ENCODE measurements at places on chromosomes 4 and X.

- DNase-seq, result peak; percentile 51
These were observed 28.1 kb upstream of the MAN2B2 start for GRCh38 chr4:6546681-6547447.

DNA sequence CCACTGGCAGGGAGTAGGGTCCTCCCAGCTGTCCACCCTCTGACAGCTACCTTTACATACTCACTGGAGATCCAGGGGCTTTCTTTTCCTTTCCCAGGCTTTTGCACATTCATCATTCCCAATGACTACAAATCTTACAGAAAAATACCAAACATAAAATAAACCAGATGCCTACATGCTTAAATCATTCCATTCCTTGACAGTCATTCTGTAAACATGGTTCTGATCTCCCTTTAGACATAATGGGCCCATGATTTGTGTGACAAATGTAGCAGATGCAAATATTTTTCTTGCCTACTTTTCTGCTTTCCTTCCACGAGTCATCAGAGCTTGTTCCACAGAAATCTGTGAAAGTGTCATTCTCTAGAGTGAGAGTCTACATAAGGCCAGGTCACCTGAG is 207.0 kb downstream of the IDS start:
- DNase-seq, result no peak

DNA sequence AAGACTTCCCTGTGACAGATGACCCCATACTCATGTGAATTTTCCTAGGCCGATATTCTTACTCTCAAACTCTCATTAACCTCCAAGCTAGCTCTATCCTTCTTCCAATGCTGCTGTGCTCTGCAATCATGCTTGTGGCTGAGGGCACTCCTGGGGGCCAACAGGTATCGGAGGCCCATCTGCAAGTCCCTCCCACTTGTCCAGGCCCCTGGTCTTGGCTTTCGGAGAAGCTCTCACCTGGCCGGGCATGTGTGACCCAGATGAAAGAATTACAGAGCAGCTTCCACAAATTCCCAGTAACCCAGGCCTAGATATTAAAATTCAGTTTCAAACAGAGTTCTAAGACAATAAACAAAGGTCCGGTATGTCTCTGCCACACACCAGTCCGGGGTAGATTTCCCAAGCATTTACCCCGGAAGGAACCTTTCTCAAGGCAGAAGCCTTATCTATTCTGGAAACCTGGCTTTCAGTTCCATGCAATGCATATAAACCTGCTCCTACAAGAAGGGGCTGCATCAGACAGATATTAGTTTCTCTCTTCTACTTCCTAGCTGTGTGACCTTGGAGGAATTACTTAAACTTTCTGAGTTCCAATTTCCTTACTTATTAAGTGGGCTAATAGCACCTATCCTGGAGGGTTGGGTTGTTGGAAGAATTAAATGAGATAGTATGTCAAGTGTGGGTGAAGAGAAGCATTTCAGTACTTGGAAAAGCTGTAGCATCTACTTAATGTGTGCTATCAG is 270.8 kb downstream of the PTTG2 start:
- DNase-seq, result no peak

DNA sequence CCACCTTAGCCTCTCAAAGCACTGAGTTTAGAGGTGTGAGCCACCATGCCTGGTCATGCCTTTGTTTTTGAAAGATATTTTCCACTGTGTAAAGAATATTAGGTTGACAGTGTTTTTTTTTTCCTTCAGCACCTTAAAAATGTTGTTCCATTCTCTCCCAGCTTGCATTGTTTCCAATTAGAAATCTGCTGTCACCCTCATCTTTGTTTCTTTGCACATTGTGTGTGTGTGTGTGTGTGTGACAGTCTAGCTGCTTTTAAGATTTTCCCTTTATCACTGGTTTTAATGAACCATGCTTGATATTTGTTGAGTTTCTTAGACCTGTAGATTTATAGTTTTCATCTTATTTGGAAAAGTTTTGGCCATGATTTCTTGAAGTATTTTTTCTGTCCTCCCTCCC is 79.0 kb upstream of the NKX1-1 start:
- no peak for DNase-seq

GRCh38 chr4:108426493-108426892 is 193.9 kb upstream of the RPL34 start:
- no peak for DNase-seq

GRCh38 chr4:146273204-146273901 is 59.0 kb downstream of the REELD1 start:
- no peak for DNase-seq

DNA sequence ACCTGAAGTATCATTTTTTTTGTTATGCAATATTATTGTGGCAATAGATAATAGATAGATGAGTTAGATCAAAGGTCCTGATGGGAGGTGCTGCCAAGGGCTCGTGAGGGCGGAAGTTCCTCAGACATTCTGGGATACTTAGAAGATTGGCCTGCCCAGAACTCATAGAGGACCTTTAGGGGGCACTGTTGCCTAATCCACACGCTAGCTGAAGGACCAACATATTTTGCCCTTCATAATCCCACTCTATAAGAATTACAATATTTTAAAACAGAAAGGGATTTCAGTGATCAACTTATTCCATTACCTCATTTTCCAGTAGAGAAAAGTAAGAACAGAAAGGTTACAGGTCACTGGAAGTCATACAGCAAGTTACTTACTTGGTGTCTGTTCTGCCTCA is 22.9 kb upstream of the COX7B2 start:
- peak; percentile 5 for DNase-seq

GRCh38 chr4:181043486-181043885 is 1199.7 kb upstream of the TENM3 start:
- DNase-seq, result no peak

DNA sequence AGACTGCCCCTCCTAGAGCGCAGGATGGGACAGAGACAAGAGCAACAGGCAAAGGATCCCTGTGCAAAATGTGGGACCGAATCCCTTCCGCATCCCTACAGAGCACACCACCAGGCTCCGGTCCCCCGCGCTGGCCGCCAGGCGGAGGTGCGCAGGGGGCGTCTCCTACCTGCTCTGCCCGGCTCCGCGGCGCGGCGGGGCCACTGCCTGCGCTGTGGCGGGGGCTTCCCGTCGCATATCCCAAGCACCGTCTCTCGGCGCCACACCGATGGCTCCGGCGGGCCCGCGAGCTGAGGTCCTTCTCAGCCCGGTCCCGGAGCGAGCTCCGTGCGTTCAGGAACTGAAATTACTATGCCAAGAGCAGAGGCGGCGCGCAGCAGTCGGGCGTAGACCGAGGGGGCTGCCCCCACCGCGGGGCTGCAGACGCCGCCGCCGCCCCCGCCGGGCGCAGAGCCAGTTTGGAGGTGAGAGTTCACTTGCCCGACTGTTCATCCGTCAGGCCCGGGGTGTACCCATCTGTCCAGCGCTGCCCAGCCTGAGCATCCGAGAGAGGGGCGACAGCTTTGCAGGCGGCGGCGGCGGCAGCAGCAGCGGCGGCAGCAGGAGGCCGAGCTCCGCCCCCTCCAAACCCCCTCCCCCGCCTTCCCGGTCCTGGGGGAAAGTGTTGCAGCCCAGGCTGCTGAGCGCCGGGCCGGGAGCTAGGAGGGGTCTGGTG is at the start of gene GPRIN3:
Gene GPRIN3 (minus strand): TSS at position 355 of the 715 bp plus-strand sequence. CDS start 57,690 bp downstream, outside the sequence.
- peak; percentile 45 for DNase-seq

DNA sequence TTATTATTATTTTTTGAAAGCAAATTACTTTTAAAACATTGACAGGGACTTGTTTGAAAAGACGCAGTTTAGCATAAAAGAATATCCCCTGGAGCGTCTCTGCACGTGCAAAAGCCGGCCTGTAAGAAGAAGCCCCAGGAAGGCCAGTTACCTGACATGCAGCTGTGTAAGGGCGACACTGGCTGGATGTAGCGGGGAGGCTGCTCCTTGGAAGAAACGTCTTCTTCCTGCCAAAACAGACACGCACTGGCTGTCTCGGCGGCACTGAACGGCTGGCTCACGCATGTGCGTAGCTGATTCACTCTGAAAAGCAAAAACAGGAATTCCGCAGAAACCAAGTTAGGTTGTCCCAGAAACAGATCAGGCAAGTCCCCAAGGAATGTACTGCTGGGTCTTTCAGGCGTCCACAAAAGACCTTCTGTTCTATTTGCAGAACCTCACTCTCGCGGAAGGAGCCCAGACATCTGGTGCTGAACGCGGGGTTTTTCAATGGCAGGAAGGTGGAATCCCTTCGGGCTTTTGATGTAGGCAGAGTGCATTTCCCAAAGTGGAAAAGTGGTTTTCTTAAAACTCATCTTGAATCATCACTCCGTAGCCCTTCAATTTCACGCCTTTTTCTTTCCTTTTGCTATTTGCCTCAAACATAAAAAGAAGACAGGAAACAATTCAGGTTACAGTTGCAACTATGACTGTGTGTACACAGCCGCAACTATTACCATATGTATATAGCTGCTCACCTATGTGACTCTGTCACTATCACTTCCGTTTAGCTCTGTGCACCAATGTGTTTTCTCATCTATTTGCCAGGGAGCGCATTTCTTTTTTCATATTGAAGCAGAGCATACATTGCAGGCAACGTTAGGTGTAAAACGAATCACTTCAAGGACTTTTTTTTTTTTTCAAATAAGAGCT is 38.1 kb upstream of the ARSH start:
- DNase-seq, result no peak

DNA sequence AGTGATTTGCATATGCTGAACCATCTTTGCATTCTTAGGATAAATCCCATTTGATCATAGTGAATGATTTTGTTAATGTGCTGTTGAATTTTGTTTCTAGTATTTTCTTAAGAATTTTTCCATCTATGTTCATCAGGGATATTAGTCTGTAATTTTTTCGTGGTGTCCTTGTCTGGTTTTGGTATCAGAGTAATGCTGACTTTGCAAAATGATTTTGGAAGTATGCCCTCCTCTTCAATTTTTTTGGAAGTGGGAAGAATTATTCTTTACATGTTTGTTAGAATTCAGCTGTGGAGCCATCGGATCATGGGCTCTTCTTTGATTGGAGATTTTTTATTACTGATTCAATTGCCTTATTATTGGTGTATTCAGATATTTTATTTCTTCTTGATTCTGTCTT is 54.0 kb upstream of the TRO start:
- no peak for DNase-seq

- DNase-seq, result no peak
These were observed 315.6 kb downstream of the ARHGAP24 start for GRCh38 chr4:85790582-85790981.

DNA sequence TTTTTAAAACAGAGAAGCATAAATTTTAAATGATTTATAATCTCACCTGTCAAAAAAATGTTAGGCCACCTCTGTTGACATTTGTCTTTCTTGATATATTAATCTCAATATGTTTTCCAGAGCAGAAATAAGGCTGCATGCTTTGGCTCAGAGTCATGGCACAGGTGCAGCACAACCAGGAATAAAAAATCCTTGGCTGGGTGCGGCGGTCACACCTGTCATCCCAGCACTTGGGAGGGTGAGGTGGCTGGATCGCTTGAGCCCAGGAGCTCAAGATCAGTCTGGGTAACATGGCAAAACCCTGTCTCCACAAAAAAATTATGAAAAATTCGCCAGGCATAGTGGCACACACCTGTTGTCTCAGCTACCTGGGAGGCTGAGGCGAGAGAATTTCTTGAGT is 18.1 kb downstream of the CPLX1 start:
- DNase-seq, result no peak

DNA sequence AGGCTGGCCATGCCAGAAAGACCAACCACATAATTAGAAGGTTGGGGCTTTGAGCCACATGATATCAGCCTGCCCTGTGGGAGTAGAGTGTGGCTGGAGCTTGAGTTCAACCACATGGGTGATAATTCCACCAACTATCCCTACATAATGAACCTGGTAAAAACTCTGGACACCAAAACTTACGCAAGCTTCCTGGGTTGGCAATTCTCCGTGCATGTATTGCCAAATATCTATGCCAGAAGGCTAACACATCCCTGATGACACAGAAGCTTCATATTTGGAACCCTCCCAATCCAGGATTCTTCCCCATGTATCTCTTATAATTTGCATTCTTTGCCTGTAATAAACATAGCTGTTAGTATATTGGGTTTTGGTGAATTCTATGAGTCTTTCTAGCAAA is 68.2 kb downstream of the FUNDC1 start:
- no peak for DNase-seq

DNA sequence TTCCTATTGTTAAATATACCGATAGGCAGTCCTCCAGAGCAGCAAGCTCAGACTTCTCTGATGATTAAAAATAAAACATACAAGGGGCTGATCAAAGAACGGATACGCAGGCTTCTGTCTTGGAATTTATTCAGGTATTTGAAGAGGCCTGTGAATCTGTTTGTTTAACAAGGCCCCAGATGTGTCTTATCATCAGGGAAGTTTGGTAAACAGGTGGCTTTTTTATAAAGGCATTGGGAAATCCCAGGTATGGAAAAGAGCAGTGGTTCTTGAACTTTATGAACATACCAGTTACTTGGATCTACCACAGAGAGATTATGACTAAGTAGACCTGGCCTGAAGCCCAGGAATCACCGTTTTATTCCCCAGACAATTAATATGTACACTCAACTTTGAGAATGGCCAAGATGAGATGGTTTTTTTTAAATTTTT is 47.9 kb downstream of the SOWAHB start:
- DNase-seq, result no peak

DNA sequence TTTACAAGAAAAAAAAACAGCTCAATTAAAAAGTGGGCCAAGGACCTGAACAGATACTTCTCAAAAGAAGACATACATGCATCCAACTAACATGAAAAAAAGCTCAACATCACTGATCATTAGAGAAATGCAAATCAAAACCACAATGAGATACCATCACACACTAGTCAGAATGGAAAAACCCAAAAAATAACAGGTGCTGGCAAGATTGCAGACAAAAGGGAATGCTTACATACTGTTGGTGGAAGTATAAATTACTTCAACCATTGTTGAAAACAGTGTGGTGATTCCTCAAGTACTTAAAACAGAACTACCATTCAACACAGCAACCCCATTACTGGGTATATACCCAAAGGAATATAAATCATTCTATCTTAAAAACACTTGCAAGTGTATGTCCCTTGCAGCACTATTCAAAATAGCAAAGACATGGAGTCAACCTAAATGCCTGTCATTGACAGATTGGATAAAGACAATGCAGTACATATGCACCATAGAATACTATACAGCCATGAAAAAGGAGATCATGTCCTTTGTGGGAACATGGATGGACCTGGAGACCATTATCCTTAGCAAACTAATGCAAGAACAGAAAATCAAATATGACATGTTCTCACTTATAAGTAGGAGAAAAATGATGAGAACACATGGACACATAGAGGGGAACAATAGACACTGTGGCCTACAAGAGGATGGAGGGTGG is 97.6 kb downstream of the RAB28 start:
- DNase-seq, result no peak

Measured in NCI-H1105 treated with DMSO at 0.1 percent for 48 hours (cell line).